ENCODE measurements at places on chromosomes 2 and 18.

DNA sequence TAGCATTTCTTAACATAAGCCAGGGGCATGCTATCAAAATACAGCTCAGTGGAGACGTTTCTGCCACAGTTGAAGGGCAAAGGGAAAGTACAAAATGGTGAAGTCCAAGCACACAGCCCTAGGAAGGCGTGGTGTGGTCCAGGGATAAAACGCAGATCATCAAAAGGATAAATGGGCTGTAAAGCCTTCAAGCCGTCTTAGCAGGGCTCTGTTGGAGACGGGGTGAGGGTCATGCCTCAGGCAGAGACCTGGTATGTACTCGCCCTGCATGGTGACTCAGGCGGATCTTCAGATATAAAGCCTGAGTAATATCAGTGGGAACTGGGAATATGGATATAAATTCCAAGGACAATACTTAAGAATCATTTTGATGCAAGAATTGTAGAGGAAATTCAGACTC, 61.2 kb downstream of the NGEF start:
- no peak for DNase-seq
- no peak overlapping the region for H3K4me3 ChIP-seq
- H3K36me3 ChIP-seq: no peaks in the 10 kb centered on the region

- no peak overlapping the region for H3K4me3 ChIP-seq
- no peaks in the 10 kb centered on the region for H3K27me3 ChIP-seq
- DNase-seq: no peak
- H3K27ac ChIP-seq: no peak overlapping the region
Measured at GRCh38 chr18:58241877-58242276, 197.9 kb downstream of the NEDD4L start.

DNA sequence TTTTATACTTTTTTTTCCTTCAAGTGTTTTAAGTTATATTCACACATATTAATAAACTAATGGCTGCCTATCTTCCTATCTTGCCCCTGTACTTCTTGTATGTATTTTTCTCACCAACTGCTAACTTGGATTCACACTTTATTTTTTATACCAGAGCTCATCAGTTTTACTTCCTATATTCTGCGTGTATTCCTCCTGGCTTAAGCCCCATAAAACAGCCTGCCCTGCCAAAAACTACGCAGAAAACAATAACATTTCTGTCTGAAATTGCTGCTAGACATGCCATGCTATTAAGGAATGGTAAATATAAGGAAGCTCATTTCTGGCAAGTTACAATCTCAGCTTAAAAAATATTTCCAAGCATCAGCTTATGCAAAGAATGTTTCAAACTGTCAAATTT, 172.3 kb downstream of the UBE2E3 start:
- no peak for DNase-seq
- no peak overlapping the region for H3K27ac ChIP-seq
- no peak overlapping the region for H3K4me3 ChIP-seq
- no peaks in the 10 kb centered on the region for H3K36me3 ChIP-seq

- H3K4me1 ChIP-seq: no peaks in the 10 kb centered on the region
- DNase-seq: no peak
- no peaks in the 10 kb centered on the region for H3K36me3 ChIP-seq
Measured at GRCh38 chr2:48728840-48729239, 26.7 kb downstream of the LHCGR start.

GRCh38 chr2:205972113-205972512, 113.9 kb downstream of the INO80D start:
- no peaks in the 10 kb centered on the region for H3K27me3 ChIP-seq
- no peak overlapping the region for H3K4me3 ChIP-seq
- no peaks in the 10 kb centered on the region for H3K4me1 ChIP-seq

DNA sequence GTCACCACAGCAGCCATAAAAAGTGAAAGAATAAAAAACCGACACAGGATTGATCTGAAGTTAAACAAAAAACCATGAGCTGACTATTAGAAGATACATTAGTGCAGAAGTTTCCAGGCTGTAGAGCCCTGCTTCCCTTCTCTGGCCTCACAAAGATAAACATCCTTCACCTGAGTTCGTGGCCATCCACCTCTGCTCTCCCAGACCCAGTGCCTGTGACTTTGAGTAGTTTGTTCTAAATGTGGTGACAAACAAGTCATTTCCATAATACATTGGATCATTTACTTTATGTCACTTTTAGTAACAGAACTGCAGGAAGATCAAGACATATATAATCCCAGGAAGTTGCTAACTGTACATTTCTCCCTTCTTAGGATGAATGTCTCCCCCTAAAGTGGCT, 241.9 kb upstream of the MAP2 start:
- no peaks in the 10 kb centered on the region for H3K36me3 ChIP-seq
- no peak overlapping the region for H3K4me3 ChIP-seq
- H3K4me1 ChIP-seq: no peaks in the 10 kb centered on the region

- no peaks in the 10 kb centered on the region for H3K4me1 ChIP-seq
- no peak overlapping the region for H3K4me3 ChIP-seq
- no peaks in the 10 kb centered on the region for H3K36me3 ChIP-seq
- DNase-seq: no peak
Measured at GRCh38 chr2:161388146-161388779, 27.8 kb upstream of the TBR1 start.

GRCh38 chr18:76518123-76518859, 23.2 kb upstream of the ZNF516 start:
- H3K4me3 ChIP-seq: peak overlapping the region; percentile 29
- H3K27ac ChIP-seq: no peak overlapping the region
- peaks cover 5% of the 10 kb centered on the region for H3K4me1 ChIP-seq

DNA sequence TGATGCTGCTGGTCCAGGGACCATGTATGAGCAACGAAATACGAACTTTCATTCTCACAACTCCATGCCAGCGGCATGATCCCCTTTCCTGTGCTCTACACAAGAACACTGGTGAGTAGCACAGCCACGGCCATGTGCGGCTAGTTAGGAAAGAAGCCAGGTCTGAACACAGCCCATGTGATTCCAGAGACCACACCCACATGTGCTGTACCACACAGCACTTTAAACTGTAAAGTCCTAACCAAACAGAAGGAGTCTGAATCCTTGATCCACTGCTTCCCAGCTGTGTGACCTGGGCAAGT, 33.0 kb upstream of the ACAA2 start:
- H3K36me3 ChIP-seq: no peaks in the 10 kb centered on the region
- DNase-seq: no peak
- no peaks in the 10 kb centered on the region for H3K4me1 ChIP-seq
- H3K4me3 ChIP-seq: no peak overlapping the region
- H3K27ac ChIP-seq: no peak overlapping the region

GRCh38 chr18:6109743-6110142, 214.4 kb upstream of the TMEM200C start:
- H3K27ac ChIP-seq: no peak overlapping the region
- no peaks in the 10 kb centered on the region for H3K36me3 ChIP-seq
- no peak for DNase-seq

GRCh38 chr2:112705575-112705974, 15.2 kb upstream of the NT5DC4 start:
- no peaks in the 10 kb centered on the region for H3K36me3 ChIP-seq
- peaks cover 3% of the 10 kb centered on the region for H3K27me3 ChIP-seq
- no peak for DNase-seq
- no peak overlapping the region for H3K4me3 ChIP-seq

GRCh38 chr2:32838949-32839348, 107.8 kb upstream of the LTBP1 start:
- DNase-seq: no peak
- H3K4me1 ChIP-seq: no peaks in the 10 kb centered on the region
- no peak overlapping the region for H3K27ac ChIP-seq
- no peaks in the 10 kb centered on the region for H3K36me3 ChIP-seq
- no peaks in the 10 kb centered on the region for H3K27me3 ChIP-seq

- H3K4me3 ChIP-seq: no peak overlapping the region
- H3K4me1 ChIP-seq: peaks cover 73% of the 10 kb centered on the region
- H3K27ac ChIP-seq: peak overlapping the region; percentile 39
- H3K36me3 ChIP-seq: no peaks in the 10 kb centered on the region
- no peak for DNase-seq
- no peaks in the 10 kb centered on the region for H3K27me3 ChIP-seq
Measured at GRCh38 chr2:127632592-127633489, 13.1 kb upstream of the GPR17 start.

DNA sequence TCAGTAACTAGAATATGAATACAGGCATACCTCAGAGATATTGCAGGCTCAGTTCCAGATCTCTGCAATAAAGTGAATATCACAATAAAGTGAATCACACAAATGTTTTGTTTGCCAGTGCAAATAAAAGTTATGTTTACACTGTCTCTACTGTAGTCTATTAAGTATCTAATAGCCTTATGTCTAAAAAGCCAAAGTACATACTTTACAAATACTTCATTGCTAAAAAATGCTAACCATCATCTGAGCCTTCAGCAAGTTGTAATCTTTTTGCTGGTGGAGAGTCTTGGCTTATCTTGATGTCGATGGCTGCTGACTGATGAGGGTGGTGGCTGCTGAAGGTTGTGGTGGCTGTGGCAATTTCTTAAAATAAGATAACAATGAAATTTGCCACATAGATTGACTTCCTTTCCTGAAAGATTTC, 159.4 kb downstream of the MYO1B start:
- no peak for DNase-seq
- no peak overlapping the region for H3K27ac ChIP-seq
- H3K4me1 ChIP-seq: no peaks in the 10 kb centered on the region
- no peaks in the 10 kb centered on the region for H3K36me3 ChIP-seq
- H3K27me3 ChIP-seq: no peaks in the 10 kb centered on the region

GRCh38 chr2:68829749-68830148, 41.4 kb downstream of the BMP10 start:
- DNase-seq: no peak
- peak overlapping the region; percentile 80 for H3K27ac ChIP-seq
- H3K36me3 ChIP-seq: peaks cover 37% of the 10 kb centered on the region
- peaks cover 23% of the 10 kb centered on the region for H3K4me1 ChIP-seq
- H3K4me3 ChIP-seq: peak overlapping the region; percentile 4

DNA sequence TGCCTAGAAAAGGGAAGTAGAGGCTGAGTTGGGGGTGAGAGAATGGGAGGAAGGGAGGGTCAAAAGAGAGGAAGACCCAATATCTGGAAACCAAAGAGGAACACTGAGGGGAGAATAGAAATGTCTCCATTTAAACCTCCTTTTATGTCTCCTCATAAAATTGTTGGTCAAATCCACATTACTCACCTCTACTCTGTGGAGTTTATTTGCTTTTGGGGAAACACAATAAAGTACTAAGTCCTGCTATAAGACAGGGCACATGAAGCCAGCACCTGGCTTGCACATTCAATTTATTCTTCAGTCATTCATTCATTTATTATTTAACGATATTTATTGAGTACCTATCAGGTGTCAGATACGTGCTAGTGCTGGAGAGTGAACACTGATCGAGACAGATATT, 60.3 kb upstream of the NFE2L2 start:
- H3K4me1 ChIP-seq: peaks cover 5% of the 10 kb centered on the region
- no peaks in the 10 kb centered on the region for H3K27me3 ChIP-seq
- no peak for DNase-seq
- H3K4me3 ChIP-seq: no peak overlapping the region
- peaks cover 2% of the 10 kb centered on the region for H3K36me3 ChIP-seq

GRCh38 chr2:13584020-13584419, 867.3 kb downstream of the TRIB2 start:
- no peak for DNase-seq
- H3K4me3 ChIP-seq: no peak overlapping the region
- no peak overlapping the region for H3K27ac ChIP-seq
- no peaks in the 10 kb centered on the region for H3K4me1 ChIP-seq
- H3K36me3 ChIP-seq: no peaks in the 10 kb centered on the region

- H3K4me1 ChIP-seq: no peaks in the 10 kb centered on the region
- H3K4me3 ChIP-seq: no peak overlapping the region
- DNase-seq: no peak
- no peaks in the 10 kb centered on the region for H3K27me3 ChIP-seq
- H3K27ac ChIP-seq: no peak overlapping the region
Measured at GRCh38 chr18:37383846-37384595, 181.6 kb downstream of the CELF4 start.

GRCh38 chr18:49207361-49207760, 253.1 kb downstream of the DYM start:
- no peak overlapping the region for H3K27ac ChIP-seq
- no peaks in the 10 kb centered on the region for H3K36me3 ChIP-seq
- no peak for DNase-seq
- H3K27me3 ChIP-seq: no peaks in the 10 kb centered on the region

DNA sequence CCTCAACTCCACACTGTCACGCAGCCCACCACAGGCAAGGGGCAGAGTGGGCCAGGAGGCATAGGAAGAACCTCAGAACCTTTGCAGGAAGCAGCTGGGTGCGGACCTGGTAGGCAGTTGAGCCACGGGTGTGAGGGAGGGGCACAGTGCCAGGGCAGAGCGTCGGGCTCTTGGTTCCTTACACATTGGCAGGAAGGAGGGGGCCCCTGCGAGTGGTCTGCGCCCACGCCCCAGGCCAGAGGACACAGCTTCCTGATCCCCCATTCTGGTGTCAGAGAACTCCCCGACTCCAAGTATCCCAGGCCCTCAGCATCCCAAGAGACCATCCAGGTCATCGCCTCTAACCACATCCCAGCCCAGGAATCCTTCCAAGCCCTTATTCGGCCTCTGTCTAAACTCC, 61.5 kb downstream of the TNS1 start:
- H3K27ac ChIP-seq: no peak overlapping the region
- DNase-seq: no peak
- no peaks in the 10 kb centered on the region for H3K36me3 ChIP-seq

GRCh38 chr2:219523031-219523671, 8.9 kb downstream of the ASIC4 start:
- H3K36me3 ChIP-seq: no peaks in the 10 kb centered on the region
- H3K4me3 ChIP-seq: no peak overlapping the region
- H3K4me1 ChIP-seq: peaks cover 23% of the 10 kb centered on the region
- H3K27me3 ChIP-seq: peaks cover 7% of the 10 kb centered on the region
- H3K27ac ChIP-seq: no peak overlapping the region

DNA sequence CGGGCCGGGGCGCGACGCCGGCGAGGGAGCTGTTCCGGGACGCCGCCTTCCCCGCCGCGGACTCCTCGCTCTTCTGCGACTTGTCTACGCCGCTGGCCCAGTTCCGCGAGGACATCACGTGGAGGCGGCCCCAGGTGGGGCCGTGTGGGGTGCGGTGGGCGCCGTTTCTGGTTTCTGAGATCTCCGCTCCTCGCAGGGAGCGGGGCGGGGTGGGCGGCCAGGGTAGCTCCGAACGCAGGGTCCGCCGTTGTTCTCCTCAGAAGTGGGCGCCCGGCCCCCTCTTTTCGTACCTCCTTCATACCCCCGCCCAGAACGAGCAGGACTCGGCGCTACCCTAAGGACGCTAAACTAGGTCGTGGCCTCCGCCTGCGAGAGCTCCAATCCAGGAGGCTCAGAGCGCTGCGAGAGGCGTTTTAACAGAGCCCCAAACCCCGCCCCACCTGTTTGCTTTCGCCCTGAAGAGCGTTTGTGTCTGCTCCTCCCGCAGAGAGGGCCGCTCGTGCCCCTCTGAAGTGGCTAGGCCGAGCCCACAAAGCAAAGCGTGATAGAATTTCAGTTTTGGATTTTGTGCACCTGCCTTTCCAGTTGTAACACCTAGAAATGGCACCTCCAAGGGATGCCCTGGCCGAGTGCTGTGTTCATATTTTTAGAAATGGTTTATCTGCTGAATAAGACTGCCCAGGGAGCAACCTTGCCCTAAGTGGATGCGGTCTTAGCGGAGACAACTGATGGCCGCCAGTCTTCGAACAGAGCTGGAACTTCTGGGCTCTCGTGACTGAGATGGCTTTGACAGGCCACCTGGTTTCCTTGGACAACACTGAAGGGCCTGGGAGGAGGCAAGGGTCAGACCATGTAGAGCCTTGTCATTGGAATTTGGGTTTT, 626 bp downstream of the CAPN10 start:
- no peaks in the 10 kb centered on the region for H3K27me3 ChIP-seq
- peak overlapping the region; percentile 96 for H3K4me3 ChIP-seq
- peak; percentile 29 for DNase-seq
- peak overlapping the region; percentile 54 for H3K27ac ChIP-seq
- H3K36me3 ChIP-seq: peaks cover 9% of the 10 kb centered on the region

- no peaks in the 10 kb centered on the region for H3K36me3 ChIP-seq
- no peak overlapping the region for H3K4me3 ChIP-seq
- H3K27me3 ChIP-seq: no peaks in the 10 kb centered on the region
Measured at GRCh38 chr2:201407265-201407664, 44.0 kb downstream of the TRAK2 start.

Measured in T-cell (primary cell).